T follicular helper cell (primary cell): ENCODE measurements at places on chromosomes 2 and 18.

GRCh38 chr2:40418614-40419363 is 33.1 kb downstream of the SLC8A1 start:
- no peak for DNase-seq

GRCh38 chr2:126344493-126344892 is 311.5 kb upstream of the GYPC start:
- DNase-seq: no peak

DNA sequence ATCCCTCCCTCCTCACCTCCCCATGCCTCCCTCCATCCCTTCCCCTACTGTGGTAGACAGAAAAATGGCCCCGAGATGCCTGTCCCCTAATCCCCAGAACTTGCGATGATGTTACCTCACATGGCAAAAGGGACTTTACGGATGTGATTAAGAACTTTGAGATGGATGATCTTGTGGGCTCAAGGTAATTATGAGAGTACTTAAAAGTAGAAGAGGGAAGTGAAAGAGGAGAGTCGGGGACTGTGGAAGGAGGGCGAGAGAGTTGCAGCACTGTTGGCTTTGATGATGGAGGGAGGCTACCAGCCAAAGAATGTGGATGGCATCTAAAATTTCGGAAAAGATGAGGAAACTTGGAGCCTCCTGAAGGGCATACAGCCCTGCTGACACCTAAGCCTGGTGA is 66.5 kb downstream of the AGAP1 start:
- DNase-seq: no peak

GRCh38 chr18:39489431-39489830 is 1923.8 kb upstream of the CELF4 start:
- no peak for DNase-seq

- no peak for DNase-seq
Measured at GRCh38 chr18:58958628-58959027, 94.0 kb downstream of the ZNF532 start.

GRCh38 chr2:58916063-58916462 is 674.9 kb upstream of the FANCL start:
- DNase-seq: no peak

DNA sequence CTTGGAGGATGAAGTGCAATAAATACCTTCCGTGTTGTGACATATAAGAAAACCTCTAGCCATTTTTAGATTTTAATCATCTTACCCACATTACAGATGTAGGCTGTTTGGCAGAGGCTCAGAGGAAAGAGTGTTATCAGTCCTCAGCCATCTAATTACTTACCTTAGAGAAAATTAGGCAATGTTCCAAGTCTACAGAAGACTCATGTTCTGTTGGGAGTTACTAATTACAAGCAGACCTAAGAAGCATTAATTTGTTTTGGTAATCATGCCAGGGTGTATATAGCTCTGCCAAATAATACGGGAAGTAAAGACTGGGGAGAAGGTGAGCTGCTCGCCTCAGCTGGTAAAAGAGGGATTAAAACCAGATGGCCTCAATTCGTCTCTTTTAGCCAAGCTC is 125.8 kb upstream of the PGAP1 start:
- no peak for DNase-seq

DNA sequence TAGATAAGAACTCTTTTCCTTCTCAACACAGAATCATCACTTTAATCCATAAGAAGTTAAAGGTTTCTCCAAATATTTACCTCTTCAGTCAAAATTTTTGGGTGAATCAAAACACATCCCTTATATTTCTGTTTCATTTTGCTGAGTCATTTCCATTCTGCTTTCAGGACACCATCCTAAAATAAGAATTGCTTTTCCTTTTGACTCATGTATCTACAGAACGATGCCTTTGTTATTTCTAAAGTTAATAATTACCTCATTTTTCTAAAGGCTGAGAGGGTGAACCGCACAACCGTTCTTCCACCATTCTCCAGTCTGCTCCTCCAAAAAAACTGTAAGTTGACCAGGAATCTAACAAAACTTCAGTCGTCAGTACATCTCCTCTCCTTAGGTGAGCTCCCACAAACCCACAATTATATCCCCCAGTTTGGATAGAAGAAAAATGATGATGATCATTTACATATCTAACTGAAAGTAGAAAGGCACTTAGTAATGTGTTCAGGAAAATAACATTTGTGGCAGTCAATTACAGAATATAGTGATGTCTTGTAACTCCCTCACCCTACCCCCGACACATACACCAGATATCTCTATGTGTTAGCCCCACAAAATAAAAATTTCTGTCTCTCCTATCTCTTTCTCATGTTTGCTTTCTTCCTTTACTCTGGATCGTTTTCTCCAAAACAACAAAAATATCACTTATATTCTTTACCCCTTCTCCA is 162.5 kb downstream of the RAD51AP2 start:
- no peak for DNase-seq

DNA sequence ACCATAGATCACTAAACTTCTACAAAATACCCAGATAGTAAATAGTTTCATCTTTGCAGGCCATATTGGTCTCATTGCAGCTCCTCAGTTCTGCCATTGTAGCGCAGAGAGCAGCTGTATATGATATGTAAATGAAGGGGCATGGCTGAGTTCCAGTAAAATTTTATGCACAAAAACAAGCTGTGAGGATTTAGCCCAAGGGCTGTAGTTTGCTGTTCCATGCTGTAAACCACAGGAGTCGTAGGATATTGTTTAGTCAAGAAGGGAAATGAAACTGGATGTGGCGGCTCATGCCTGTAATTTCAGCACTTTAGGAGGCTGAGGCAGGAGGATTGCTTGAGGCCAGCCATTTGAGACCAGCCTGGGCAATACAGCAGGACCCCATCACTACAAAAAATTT is 83.0 kb downstream of the MGAT5 start:
- no peak for DNase-seq

DNA sequence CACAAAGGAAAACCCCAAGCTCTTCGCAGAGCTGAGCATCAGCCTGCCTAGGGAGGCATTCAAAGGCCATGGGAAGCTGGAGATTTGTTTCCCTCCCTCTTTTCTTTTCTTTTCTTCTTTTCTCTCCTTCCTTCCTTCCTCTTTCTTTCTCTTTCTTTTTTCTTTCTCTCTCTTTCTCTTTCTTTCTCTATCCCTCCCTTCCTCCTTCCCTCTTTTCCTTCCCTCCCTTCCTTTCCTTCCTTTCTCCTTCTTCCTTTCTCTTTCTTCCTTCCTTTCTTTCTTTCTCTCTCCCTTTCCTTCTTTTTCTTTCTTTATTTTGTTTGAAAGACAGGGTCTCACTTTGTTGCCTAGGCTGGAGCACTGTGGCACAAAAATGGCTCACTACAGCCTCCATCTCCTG is 168.4 kb upstream of the ARL4C start:
- DNase-seq: no peak

GRCh38 chr2:10229462-10230099 is 73.1 kb upstream of the HPCAL1 start:
- DNase-seq: no peak

DNA sequence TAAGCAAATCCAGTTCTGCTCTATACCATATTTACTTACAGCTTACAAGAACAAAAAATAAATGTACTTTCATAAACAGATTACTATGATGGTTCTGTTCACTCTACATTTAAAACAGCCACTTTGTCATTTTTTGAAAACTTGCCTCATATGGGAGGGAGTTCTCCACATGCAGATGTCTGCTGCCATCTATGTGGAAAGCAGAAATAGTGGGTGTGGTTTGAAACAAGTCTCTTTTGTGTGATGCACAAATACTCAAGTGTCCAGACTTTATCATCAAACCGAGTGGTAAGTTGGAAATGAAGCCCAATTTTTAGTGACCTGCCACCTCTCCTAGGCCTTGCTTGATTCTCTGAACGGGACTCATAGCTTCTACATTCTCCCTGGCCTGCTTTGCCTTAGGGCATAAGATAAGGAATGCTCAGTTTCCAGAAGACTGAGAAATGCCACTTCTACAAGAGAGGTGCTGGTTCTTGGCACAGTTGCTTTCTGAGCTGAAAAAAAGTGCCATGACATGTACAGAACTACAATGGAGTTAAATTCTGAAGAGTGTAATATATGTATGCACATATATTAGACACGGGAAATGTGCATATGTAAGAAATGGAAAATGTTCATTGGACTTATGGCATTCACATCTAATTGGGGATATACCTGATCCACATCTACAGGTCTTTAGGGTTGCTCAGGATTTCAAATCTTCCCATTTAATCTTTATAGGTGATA is 221.0 kb downstream of the SLC8A1 start:
- no peak for DNase-seq

DNA sequence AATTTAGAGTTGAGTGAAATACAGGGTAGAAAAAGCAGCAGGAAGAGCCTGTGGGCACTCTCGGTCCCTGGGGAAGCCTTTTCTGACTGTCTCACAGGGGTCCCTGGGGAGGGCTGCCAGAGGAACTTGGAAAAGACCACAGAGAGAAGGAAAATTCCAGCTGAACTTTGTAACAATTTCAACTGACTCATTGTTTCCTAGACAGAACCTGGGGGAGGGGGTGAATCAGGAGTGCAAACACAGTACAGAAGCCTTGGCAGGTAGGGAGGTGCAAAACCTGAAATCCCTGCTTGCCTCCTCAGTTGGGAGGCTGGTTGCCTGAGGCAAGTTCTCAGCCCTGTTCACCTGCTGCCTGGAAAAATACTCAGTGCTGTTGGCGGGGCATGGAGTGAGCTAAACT is 106.8 kb downstream of the GRB14 start:
- no peak for DNase-seq

DNA sequence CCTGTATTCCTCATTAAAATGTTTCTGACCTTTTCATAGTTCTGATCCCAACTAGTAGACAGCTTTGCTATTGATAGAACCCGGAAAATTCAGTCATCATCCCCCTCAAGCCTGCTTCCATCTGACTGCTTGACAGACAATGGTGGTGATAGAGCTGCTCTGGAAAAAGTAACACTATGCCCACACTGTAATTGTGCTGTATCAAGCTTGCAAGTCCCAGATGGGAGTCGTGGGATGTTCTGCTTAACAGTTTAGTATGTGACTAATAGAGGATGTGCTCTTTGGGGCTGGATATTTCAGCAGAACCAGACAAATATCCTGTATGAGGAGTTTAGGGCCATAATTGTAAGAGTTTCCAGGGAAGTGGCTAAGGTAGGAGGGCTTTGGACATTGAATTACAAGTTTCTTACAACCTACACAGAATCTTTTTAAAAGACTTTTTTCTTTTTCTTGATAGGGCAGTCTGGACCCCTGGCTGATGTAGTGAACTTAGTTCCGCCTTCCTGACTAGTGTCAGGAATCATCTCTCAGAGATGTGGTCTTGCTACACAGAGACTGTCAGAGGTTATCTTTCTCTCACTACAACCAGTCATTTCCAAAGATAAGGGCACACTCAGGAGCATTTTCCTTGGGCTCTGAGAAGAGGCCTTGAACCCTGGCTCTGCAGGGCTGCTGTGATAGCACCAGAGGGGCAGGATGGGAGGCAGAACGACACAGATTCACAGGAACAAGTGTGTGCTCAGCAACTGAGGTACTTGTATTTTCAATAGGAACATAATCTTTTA is 158.0 kb upstream of the RBMS1 start:
- DNase-seq: no peak

DNA sequence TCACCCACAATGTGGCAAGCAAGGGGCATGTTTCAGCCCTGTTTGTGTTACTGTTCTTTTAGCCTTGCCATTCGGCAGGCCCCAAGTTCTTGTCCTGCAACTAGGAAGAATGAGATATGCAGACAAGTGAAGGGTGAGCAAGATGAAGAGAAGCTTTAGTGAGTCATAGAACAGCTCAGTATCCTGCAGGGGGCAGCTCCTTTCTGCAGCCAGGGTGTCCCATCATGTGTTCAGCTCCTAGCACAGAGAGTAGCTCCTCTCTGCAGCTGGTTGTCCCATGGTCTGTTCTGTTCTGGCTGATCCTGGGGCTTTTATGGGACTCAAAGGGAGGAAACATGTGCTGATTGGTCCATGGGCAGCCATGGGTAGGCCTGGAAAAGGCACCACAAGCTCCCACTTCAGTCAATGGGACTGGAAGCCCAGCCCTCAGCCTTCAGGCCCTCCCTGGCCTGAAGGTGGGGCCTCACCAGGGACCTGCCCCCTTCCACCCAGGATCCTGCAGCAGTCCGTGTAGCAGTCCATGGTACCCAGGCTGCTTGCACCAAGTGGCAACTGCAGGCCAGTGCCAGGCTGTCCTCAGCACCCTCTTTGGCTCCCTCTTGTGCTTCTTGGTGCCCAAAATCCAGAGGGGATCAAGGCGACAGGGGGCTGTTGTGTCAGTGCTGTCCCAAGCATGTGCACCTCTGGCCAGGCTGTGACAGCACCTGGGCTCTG is 326.4 kb downstream of the NR4A2 start:
- DNase-seq: no peak

DNA sequence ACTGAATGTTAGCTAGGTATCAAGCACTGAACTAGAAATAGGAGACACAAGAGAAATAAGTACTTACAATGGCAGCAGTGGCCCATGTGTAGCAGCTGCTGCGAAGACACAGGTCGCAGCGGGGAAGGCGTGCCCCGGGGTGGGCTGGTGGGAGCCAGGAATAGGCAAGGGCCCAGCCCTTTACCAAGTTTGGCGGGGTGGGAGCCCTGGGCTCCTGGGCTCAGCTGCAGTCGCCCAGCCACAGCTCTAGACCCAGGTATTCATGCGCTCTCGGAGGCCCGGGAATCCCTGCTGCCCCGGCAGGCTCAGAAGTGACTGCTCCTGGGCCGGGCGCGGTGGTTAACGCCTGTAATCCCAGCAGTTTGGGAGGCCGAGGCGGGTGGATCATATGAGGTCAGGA is 1287.3 kb downstream of the CNTNAP5 start:
- no peak for DNase-seq

DNA sequence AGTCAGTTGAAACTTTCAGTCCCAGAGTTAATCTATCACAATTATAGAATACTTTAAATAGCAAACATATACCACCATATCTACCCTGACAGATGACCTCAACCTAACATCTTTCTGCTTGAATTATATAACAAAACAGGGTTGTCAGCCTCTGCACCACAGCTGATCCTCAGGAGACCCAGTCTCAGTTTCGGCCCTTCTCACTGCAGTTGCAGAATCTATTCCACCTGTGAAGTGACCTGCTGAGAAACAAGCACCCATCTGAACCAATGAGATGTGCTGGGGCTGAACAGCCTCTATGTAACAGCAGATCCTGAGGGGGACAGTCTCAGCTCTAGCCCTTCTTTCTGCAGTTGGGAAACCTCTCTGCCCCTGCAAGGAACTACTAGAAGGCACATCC is 567.6 kb downstream of the KCNJ3 start:
- DNase-seq: no peak

- DNase-seq: no peak
Measured at GRCh38 chr2:57569396-57569795, 477.2 kb upstream of the VRK2 start.

DNA sequence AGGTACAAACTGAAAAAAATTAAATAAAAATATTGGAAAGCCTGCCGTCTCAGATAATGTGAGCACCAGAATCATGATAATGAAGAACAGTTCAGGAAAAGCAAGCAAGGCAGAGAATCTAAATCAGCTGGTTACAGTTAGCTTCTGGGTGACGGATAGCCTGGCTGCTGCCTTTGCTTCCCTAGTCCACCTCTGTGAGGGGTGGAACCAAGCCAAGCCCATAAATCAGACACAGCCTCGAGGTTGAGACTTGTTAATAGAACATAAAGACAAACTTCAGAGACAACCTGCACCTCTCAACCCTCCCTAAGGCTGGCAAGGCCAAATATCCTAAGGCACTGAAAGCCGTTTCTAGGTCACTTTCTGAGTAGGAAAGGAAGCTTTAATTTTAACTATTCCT is 334.7 kb upstream of the SLC39A10 start:
- no peak for DNase-seq

GRCh38 chr2:22826703-22827102 is 558.3 kb upstream of the KLHL29 start:
- no peak for DNase-seq

GRCh38 chr2:217231724-217232123 is 371.9 kb upstream of the TNP1 start:
- DNase-seq: no peak

- no peak for DNase-seq
Measured at GRCh38 chr2:60546756-60547420, 6.6 kb downstream of the BCL11A start.
